ENCODE measurements at places on chromosomes 5 and 9.

GRCh38 chr9:81623778-81624177 is 65.6 kb downstream of the TLE1 start:
- DNase-seq, result no peak

DNA sequence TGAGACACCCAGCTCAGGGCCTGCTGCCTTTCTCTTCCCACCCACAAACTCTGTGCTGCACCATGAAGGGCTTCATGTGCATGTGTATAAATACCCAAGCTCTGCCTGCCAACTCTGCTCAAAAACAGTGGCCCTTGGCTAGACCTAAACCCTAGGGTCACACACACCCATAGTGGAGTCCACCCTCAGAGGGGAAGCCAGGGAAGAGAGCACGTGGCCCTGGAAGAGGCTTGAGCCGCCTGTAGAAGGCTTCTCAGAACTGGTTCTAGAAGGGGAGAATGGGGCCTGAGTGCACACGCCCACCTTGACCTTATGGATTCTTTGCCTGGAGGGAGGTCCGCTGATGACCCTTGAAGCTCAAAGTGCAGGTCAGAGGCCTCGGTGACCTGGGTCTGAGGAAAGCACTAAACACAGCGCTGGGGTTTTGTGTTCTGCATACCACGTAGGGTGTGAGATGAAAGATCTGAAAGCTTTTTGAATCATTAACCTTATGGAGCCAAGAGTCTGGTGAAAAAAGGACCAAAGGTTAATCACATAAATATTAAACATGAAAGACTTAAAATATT is 60.6 kb downstream of the CYFIP2 start:
- DNase-seq, result no peak

DNA sequence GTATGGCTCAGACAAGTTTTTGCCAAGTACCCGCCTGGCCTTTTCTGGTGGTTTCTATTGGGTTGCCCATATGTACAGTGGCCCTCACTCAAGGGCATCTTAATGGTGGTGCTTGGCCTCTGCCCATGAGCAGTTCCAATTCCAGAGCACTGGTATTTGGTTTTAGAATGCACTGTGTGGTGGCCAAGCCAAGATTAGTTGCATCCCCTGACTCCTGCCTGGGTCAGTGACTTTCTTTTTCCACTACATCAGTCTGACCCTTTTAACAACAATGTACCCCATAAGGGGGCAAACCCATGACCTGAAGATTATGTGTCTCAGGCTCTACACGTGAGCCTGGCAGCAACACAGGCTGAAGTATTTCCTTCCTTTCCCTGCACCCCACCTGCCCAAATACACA is 34.2 kb downstream of the NPR3 start:
- no peak for DNase-seq

GRCh38 chr9:16828340-16829281 is 41.9 kb downstream of the BNC2 start:
- DNase-seq, result no peak

DNA sequence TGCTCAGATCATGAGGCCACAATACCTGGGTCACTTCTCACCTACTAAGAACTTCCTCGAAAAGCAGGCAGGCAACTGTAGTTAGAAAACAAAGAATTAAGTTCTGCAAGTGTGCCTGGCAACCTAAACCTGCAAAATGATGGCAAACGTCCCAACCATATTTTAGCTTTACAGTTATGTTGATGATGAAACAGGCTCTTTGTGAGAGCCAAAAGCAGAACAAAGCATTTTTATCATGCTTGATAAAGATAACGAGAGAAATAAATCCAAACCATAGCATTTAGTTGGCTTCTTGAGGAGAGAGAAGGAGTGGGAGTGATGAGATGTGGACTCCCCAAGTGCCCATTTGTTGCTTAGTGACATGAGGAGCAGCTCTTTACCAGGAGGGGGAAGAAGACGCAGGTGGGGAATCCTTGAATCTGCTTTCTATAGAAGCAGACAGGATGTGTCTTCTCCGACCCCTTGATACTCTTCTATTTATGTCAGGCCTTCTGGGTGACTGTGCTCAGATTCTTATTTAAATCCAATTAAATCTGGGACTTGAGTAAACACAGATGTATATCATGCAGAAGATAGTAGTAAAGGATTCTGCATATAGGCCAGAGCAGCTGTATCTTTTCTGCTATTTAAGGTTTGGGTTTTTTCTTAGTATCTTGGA is 221.2 kb downstream of the TMEM167A start:
- no peak for DNase-seq

GRCh38 chr5:24633715-24634325 is 11.0 kb downstream of the CDH10 start:
- no peak for DNase-seq

- DNase-seq, result no peak
Observed at GRCh38 chr5:6412811-6413210, 34.5 kb upstream of the MED10 start.

GRCh38 chr9:87184956-87185642 is 237.8 kb upstream of the GAS1 start:
- DNase-seq, result no peak

- no peak for DNase-seq
Observed at GRCh38 chr5:56973473-56973872, 21.6 kb upstream of the MIER3 start.

DNA sequence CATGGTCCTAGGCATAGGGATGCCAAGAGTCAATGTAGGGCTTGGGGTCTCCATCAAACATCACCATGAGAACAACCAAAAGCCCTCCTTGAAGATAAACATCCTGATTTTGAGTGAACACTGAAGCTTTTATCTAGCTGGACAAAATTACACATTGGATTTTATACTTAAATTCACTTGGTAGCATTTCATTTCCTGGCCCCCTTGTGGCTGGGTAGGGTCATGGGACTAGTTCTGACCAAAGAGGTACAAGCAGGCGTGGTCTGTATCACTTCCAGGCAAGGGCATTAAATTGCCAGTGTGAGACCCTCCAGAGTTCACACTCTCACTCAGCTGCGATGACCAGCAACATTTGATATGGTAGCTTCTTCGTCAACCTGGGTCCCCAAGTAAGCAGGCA is 320.3 kb downstream of the ACTL7B start:
- no peak for DNase-seq

DNA sequence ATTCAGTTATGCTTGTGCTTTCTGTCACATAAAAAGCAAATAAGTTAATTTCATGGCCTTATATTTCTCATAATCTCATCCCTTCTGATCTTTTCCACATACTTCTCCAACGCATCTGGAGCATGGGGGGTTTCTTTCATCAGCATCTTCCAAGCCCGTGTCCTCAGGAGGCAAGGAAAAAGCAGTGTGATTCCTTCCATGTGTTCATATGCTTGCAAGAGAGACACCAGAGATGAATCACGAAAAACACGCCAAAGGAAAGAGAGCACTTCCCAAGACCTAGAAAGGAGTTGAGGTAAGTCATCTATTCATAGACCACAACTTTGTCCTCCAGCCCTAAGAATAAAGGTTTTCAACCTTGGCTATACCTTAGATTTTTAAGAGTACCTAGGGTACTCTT is 26.0 kb upstream of the SVEP1 start:
- DNase-seq, result no peak

- DNase-seq, result no peak
Observed at GRCh38 chr5:168773226-168773625, 194.1 kb upstream of the PANK3 start.
